ENCODE measurements at places on chromosomes 2 and 18.

DNA sequence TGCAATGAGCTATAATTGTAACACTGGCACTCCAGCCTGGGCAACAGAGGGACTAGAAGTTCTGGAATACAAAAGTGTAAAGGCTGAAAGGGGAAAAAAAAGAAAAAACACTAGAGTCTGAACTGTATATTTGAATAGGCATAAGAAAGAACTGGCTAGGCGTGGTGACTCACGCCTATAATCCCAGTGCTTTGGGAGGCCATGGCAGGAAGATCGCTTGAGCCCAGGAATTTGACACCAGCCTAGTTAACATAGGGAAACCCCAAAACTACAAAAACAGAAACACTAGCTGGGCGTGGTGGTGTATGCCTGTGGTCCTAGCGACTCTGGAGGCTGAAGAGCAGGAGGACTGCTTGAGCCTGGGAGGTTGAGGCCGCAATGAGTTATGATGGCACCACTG, 70.6 kb downstream of the SAP130 start:
- DNase-seq, result no peak

GRCh38 chr18:5476961-5477800, 66.6 kb downstream of the EPB41L3 start:
- no peak for DNase-seq

GRCh38 chr2:235868224-235868623, 300.0 kb downstream of the GBX2 start:
- no peak for DNase-seq

DNA sequence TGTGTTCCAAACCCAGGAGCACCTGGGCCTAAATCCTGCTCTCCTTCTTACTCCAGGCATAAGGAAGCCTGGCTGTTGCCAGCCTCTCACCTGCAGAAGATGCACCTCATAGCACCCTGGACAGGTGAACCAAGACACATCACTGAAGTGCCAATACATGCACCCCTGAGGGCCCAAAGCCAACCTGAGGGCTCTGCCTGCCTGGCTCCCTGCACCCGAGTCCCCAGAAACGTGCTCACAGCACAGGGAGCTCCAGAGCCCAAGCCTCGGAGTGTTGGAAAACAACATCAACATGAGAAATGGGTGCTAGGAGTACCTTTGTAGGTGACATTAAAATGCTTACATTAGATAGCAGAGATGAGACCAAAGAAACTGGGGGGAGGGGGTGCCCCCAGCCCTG, 96.3 kb upstream of the RAB6C start:
- no peak for DNase-seq

DNA sequence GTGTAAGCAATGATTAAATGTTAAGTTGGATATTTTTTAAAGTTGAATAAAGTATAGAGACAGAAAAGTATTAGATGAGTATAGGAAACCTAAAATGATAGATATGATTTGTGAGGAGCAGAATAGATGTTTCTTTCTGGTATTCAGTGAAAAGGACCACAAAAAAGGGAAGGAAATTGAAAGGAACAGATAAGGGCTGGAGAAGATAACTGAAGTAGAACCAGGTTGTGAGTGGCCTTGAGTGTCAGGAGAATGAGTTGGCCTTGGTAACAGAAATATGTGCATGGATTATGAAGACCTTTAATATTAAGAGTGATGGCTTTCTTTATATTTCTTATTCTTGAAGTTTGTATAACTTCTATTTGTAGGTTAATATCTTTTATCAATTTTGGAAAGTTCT, 543.5 kb downstream of the METTL4 start:
- DNase-seq, result no peak

DNA sequence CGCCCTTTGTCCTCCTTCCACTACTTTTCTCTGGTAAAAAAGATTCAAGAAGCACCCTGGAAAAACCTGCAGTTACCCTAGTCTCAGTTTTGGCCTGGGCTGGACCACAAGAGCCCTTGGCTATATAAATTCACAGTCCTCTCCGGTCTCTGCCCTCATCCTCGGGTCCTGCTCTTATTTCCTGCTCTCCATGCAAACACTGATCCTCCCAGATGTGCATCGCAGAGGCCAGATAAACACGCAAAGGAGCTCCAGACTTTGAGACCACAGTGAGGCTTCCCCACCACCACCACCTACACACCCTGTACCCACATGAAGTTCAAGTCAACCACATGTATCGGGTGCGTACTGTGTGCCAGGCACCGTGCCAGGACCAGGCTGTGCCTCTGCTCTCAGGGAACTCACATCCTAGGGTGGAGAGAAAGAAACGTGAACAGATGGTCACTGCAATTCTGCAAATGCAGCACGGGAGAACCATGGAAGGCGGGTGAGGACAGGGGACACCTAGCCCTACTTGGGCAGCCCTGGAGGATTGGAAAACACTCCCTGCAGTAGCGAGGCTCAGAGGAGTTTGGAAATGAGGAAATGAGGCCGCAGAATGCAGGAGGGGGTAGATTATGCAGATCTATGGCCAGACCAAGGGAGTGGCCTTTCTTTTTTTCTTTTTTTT, 7.4 kb downstream of the CTDSP1 start:
- DNase-seq, result peak; percentile 51

DNA sequence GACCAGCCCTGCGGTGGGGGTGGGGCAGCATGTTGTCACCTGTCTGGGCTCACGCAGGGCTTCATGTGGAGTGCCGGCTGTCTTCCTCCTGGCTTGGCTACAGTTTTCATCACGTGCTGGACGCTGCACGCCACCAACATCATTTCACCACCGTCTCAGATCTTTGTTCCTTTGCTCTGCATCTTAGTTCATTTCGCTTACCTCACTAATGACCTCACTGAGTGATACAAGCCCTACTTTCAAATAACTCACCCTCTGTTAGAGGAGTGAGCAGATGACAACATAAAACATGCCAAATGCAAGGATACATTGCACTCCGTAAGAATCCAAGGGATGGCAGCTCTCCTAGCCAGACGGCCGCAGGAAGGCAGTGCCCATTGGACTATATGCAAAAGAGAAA, 527.5 kb downstream of the GALR1 start:
- DNase-seq, result no peak

- DNase-seq, result no peak
These were observed 183.3 kb downstream of the ARL4C start for GRCh38 chr2:234313558-234313957.

DNA sequence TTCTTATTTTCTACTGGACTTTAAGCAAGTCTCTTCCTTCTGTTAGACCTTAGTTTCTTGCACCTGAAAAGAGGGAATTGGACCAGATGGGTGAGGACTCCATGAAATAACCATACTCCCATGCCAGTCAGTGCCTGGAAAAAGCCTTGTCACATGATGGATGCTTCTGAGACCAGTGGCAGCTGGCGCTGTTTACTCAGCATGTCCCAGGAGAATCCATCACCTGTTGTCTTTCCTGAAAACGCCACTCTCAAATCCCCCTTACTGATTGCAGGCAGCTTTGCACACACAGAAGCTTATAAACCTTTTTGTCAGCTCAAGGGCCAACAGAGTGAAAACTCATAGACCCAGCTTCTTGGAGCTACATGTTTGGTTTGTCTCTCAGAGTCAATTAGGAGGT, 117.6 kb downstream of the POLE4 start:
- DNase-seq, result no peak

DNA sequence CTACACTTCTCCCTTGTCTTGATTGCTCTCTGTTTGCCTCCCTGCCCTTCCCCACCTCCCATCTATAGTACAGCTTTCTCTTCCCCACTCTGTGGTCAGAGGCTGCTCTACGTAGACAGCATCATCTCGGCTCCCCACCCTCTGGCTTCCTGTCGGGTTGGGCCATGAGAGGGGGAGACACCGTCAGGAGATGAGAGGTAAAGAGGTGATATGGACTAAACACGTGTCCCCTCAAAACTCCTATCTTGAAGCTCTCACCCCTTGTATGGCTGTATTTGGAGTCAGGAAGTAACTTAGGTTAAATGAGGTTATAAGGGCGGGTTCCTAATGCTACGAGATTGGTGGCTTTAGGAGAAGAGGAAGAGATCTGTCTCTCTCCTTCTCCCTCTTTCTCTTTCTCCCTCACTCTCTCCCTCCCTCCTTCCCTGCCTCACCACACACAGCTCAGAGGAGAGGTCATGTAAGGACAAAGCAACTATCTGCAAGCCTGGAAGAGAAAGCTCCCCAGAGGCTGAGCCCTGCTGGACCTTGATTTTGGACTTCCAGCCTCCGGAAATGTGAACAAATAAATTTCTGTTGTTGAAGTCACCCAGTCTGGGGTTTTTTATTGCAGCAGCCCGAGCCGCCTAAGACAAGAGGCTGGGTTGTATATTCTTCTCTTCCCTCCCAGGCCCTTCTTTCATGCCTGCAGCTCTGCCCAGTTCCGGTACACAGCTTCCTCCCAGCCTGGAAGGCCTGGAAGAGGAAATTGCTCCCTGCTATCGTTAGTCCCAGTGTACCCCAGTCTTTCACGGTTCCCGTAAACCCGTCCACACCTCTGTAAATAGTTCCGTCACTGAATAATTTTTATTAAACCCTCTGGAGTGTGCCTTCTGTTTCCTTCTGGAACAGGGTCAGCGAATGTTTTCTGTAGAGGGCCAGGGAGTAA, 138.0 kb downstream of the AKAIN1 start:
- DNase-seq, result peak; percentile 12

- DNase-seq, result no peak
These were observed 61.1 kb upstream of the ACYP2 start for GRCh38 chr2:54054271-54054670.

DNA sequence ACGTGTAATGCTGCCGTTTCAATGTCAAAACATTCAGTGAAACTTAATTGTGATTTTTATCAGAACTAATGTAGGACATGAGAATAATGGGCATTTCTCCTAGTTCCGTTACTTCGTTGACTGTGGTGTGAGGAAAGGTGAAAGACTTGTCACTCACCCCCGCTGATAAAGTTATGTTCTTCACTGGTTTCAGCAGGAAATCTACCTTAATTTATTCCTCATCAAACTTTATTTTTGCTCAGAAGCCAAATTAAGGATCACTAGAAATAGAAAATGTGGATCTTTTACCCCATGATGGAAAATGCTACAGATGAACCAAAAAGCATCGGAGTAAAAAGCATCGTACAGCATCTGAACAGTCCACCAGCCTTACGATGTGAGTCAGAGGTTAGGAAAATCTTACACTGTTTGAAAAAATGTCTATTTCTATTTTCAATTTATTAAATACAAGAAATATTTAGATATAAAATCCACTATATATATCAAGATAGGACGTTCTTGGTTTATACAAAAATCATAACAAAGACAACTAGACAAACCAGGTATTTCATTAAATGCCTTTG, 1.0 kb upstream of the ROCK1 start:
- no peak for DNase-seq

DNA sequence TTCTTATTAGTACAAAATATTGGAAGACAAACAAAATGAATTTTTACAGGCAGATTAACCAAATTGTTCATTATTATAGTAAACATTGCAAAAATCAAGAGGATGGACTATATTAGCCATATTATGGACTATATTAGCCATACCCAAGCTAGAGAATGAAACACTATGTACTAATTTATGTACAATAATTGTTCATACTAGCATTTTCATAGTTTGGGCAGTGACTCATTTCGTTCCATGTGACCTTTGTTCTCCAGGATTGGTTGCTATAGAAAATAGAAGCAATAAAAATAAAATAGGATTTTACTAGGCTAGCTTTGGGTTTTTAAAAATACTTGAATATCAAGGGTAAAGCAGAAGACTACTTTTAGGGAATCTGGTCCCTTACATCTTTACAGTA, 176.8 kb downstream of the ZEB2 start:
- DNase-seq, result no peak

DNA sequence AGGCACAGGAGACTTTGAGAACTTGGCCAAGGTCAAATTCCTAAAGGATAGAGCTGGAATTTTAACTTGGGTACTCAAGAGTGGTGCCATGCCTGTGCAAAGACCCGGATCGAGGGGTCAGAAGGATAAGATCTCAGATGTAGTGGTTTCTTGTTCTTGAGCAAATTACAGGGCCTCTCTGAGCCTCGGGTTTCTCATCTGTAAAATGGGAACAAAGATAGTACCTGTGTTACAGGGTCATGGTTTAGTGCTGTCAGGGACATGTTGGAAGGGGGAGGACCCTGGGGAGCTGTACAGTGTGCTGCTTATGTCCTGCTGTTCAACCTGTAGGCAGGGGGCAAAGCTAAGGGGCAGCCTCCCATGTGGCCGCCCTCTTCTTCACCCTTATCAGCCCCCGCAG, 173.5 kb upstream of the HAAO start:
- DNase-seq, result no peak

DNA sequence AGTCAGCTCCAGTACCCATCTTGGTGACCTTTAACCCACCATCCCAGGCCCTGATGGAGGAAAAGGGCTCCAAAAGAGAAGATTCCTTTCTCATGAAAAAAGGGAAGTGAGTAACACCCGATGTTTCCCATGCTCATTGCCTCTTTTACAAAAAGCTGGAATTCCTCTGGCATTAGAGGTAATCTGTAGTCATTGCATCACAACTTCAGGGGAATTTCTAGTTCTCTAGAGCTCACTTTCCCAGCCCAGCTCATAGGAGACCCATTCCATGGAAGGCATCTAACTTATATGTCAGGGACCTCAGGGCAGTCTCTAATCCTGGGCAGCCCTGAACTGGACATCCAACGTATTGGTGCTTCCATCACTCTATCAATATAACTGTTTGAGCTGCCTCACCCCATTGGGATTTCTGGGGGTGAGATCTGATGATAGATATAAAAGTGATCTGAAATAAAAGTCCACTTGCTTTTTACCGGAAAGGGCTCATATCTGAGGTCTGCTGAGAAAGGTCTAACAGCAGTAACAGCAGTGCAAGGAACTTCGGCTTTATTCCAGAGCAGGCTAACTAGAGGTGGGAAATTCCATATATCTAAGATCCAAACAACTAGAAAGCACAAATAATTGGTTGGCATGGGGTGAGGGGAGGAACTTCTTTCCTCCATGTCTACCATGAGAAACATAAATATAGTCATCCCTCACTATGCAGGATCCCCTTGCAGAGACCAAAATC, 106.1 kb downstream of the ETAA1 start:
- no peak for DNase-seq

DNA sequence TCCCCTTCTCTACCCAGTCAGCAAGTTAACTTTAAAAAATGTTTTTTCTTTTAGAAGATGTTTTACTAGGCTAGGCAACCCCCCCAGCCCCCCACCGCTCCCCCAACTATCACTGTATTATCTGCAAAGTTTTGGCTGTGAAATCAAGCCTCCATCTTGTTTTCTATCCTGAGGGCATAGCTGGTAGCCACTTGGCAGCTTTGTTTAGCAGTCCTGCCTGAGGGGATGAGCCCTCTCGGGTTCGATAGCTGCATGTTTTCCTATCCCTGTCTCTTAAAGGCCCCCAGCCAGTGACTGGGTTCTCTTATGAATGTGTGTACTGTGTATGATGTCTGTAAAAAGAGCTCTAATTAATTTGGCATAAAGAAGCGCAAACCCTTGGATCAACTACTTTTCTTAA, 43.4 kb downstream of the MRO start:
- no peak for DNase-seq

Measured in stimulated activated CD4-positive, alpha-beta T cell treated with anti-CD3 and anti-CD28 coated beads, Interleukin-12 subunit alpha, Interleukin-12 subunit beta, amount 100 ng/mL, for 4 hours (primary cell).